Cardiac atrium fibroblast (primary cell): ENCODE measurements at places on chromosomes 12 and 14. TPM values are rescaled to one million over a fixed set of nuclear protein-coding genes. Genes with fewer than 3 reads are reported as not detected.

The LRRC43 gene
- total RNA-seq, result 1.1 and 5.4 TPM in 2 replicates

The PLEKHG7 gene
- not detected in 2 replicates for total RNA-seq

The LRP1-AS gene
- total RNA-seq, result not detected in 2 replicates

The MSI1 gene
- total RNA-seq, result 1.5 TPM in 1 of 2 replicates, not detected in the other

The IL26 gene
- 0.32 TPM in 1 of 2 replicates, not detected in the other for total RNA-seq

The PPP1R1A gene
- total RNA-seq, result not detected in 2 replicates

The BCAT1 gene
- 92.4 and 178 TPM in 2 replicates for total RNA-seq

The PYM1 gene
- 36.5 and 36.8 TPM in 2 replicates for total RNA-seq

The CCDC88C gene
- total RNA-seq, result 1.8 and 2.1 TPM in 2 replicates

The JDP2 gene
- 95.1 and 122 TPM in 2 replicates for total RNA-seq

The C12orf60 gene
- total RNA-seq, result 0.49 and 0.54 TPM in 2 replicates

The ENDOU gene
- 0.18 TPM in 1 of 2 replicates, not detected in the other for total RNA-seq

The ADAMTS20 gene
- not detected in 2 replicates for total RNA-seq

The WNT1 gene
- total RNA-seq, result not detected in 2 replicates

The KLRC2 gene
- total RNA-seq, result not detected in 2 replicates

The MYO1H gene
- not detected in 2 replicates for total RNA-seq

The BCL7A gene
- total RNA-seq, result 1.3 and 2.4 TPM in 2 replicates

The HOXC12 gene
- not detected in 2 replicates for total RNA-seq

The ATF7IP gene
- 13.7 and 15.4 TPM in 2 replicates for total RNA-seq

The CMAS gene
- total RNA-seq, result 33.2 and 37.7 TPM in 2 replicates

The SERPINA12 gene
- not detected in 2 replicates for total RNA-seq

The RDH12 gene
- total RNA-seq, result not detected in 2 replicates

The ENO2 gene
- 35.2 and 59.6 TPM in 2 replicates for total RNA-seq

The NXPH4 gene
- total RNA-seq, result 13.7 and 23.3 TPM in 2 replicates

The ZNF839 gene
- 6.0 and 9.4 TPM in 2 replicates for total RNA-seq

The DEPDC4 gene
- not detected in 2 replicates for total RNA-seq

The PTPRQ gene
- total RNA-seq, result 0.16 and 2.0 TPM in 2 replicates

The MYG1 gene
- 38.6 and 54.3 TPM in 2 replicates for total RNA-seq

The PRIMA1 gene
- total RNA-seq, result not detected in 2 replicates

The NOVA1 gene
- total RNA-seq, result 2.9 and 4.7 TPM in 2 replicates

The GPR132 gene
- not detected in 2 replicates for total RNA-seq

The SLC38A4 gene
- total RNA-seq, result 0.32 and 2.5 TPM in 2 replicates

The NRIP2 gene
- total RNA-seq, result not detected in 2 replicates

The CLEC4D gene
- total RNA-seq, result not detected in 2 replicates

The ASCL1 gene
- total RNA-seq, result not detected in 2 replicates

The UBE3B gene
- total RNA-seq, result 36.5 and 53.6 TPM in 2 replicates

The REP15 gene
- 0.54 and 0.65 TPM in 2 replicates for total RNA-seq

The AREL1 gene
- total RNA-seq, result 30.1 and 31.6 TPM in 2 replicates

The TAPBPL gene
- 12.6 and 19.3 TPM in 2 replicates for total RNA-seq

The COCH gene
- total RNA-seq, result 0.32 and 1.3 TPM in 2 replicates

The CCDC197 gene
- not detected in 2 replicates for total RNA-seq

The CHST11 gene
- 16.4 and 57.0 TPM in 2 replicates for total RNA-seq

The ZBTB39 gene
- total RNA-seq, result 2.0 and 4.4 TPM in 2 replicates

The NRXN3 gene
- total RNA-seq, result 5.6 and 5.8 TPM in 2 replicates

The ASIC1 gene
- 4.7 and 8.8 TPM in 2 replicates for total RNA-seq

The ACSM4 gene
- not detected in 2 replicates for total RNA-seq

The LMO3 gene
- total RNA-seq, result 4.5 and 10.7 TPM in 2 replicates

The C12orf54 gene
- total RNA-seq, result not detected in 2 replicates

The ANKRD33 gene
- total RNA-seq, result not detected in 2 replicates

The ABHD4 gene
- total RNA-seq, result 7.2 and 19.4 TPM in 2 replicates

The TCHP gene
- 5.8 and 8.3 TPM in 2 replicates for total RNA-seq

The KRT77 gene
- total RNA-seq, result not detected in 2 replicates

The NR4A1 gene
- 22.0 and 122 TPM in 2 replicates for total RNA-seq

The PTPRB gene
- total RNA-seq, result 2.3 and 2.6 TPM in 2 replicates

The MYF5 gene
- total RNA-seq, result not detected in 2 replicates

The NANOG gene
- not detected in 2 replicates for total RNA-seq
